Hematopoietic multipotent progenitor cell treated with erythropoietin and hydrocortisone succinate and interleukin-3 and kit ligand, for 17 days (in vitro differentiated cells): ENCODE measurements at places on chromosomes 3 and 15.

- peak; percentile 51 for DNase-seq
These were observed 16.9 kb downstream of the MRPL46 start for GRCh38 chr15:88450125-88450798.

DNA sequence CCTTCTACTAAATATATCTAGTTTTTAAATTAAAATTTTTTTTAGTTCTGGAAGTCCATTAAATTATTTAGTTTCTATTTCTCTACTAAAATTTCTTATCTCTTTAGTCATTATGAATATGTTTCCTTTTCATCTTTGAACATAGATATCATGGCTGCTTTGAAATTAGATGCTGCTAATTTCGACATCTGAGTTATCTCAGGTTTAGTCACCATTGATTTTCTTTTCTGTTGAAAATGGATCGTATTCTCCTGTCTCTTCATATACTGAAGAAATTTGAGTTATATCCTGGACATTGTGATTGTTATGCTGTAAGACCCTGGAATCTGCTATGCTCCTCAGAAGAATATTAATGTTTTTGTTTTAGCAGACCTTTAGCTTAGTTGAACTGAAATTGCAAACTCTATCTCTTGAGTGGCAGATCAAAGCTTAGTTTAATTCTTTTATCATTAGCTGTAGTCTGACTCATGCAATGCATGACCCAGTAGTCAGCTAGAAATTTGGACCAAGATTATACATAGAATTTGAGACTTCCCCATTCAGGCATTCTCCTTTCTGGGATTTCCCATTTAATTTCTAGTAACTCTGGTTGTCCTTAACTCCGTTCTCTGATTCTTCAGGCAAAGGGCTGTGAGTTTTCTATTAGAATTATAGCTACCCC, 439.8 kb upstream of the IL12A start:
- DNase-seq = no peak

- DNase-seq = no peak
These were observed 29.3 kb upstream of the UBE2E1 start for GRCh38 chr3:23776352-23776891.

DNA sequence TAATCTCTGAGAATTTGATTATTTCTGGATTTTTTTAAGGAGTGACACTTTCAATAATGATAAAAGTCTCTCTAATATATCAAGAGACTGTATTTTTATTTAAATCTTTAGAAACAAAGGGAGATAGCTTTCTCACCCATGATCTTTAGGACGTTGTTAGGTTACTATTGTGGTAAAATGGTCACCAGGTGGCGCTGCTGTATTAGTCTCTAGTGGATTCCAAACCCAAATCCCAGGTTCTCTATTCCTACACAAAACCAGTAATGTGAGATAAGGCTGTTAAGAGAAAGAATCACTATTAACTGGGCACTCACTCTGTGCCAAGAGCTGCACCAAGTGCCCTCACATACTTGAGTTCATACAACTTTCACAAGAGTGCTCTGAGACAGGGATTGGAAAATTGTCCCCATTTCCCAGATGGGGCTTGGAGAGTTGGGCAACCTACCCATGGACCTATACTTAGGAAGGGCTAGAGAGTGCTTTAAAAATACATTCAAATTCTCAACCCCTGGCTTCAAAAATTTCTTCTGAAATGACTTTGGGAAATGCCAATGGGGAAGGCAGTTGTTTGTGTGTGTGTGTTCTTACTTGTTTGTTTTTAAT, 593.4 kb upstream of the TGFBR2 start:
- DNase-seq = peak; percentile 34

DNA sequence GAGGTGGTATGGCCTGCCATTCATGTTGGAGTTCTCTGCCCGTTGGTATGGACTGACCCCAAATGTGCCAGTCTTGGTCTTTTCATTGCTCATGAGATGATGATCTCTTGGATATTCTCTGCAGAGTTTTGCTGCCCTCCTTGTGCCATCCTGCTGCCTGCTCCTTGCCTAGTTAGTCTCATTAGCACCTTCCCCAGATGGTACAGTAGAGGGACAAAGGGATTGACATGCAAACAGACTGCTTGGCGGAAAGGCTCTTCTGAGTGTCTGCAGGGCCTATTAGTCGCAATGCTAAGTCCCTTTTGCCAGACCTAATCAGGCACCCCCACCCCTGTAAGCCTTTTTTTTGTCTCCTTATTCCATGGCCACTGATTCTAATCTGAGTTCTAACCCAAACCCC, 90.6 kb downstream of the ARNT2 start:
- no peak for DNase-seq

GRCh38 chr3:185724761-185725160, 100.1 kb downstream of the IGF2BP2 start:
- no peak for DNase-seq

- no peak for DNase-seq
These were observed 90.7 kb downstream of the KLHL25 start for GRCh38 chr15:85704066-85704465.

GRCh38 chr15:71678191-71678590, 132.2 kb upstream of the NR2E3 start:
- DNase-seq = no peak

- DNase-seq = no peak
These were observed 61.8 kb upstream of the P3H2 start for GRCh38 chr3:190182418-190183043.

GRCh38 chr3:20136231-20136630, 49.8 kb downstream of the SGO1 start:
- no peak for DNase-seq
